ENCODE measurements at places on chromosomes 1 and 21. TPM values are rescaled to one million over a fixed set of nuclear protein-coding genes. Genes with fewer than 3 reads are reported as not detected.
A peak's percentile ranks its signal among the peaks of the same experiment; 100 is the strongest.

DNA sequence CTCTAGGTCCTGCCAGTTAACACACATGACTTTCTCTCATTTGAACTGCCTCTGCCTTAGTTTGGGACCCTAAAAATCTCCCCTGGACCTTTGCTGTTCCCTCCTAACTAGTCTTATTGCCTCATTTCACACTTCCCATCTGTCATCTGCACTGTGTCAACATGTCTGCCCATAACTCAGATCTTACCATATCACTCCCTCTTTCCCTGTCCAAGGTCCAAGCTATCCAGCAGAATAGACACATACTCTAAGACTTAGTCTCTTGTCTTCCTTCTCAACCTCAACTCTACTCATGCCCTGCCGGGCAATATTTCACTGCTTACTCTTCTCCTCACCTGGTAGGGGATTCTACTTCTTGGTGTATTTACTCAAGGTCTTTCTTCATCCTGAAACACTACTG, 79.5 kb upstream of the DAB1 start:
- H3K4me3 ChIP-seq: no peak overlapping the region
- H3K36me3 ChIP-seq: no peaks in the 10 kb centered on the region
- no peaks in the 10 kb centered on the region for H3K27me3 ChIP-seq
- no peaks in the 10 kb centered on the region for H3K4me1 ChIP-seq
- no peak overlapping the region for H3K27ac ChIP-seq

DNA sequence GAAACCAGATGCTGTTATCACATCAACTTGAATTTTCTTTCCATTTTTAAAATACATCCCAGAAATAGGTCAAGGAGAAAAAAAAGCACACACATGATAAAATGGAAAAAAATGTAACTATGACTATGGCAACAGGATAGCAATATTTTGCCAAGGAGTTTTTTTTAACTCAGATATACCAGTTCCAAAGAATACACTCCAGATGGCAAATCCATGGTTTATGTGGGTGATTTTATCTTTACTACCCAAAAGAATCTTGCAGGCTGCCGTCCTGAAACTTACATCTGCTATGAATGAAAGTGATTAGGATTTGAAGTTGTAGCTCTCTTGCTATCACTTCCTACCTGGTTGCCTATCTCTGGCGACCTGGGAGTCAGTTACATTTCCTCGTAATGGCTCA, 91.0 kb upstream of the PLPPR4 start:
- no peaks in the 10 kb centered on the region for H3K4me1 ChIP-seq
- H3K36me3 ChIP-seq: no peaks in the 10 kb centered on the region
- peaks cover 14% of the 10 kb centered on the region for H3K27me3 ChIP-seq
- H3K27ac ChIP-seq: no peak overlapping the region

Gene SLC30A10
- not detected for total RNA-seq

- no peak for DNase-seq
- no peak overlapping the region for H3K4me3 ChIP-seq
- H3K36me3 ChIP-seq: no peaks in the 10 kb centered on the region
- peaks cover 10% of the 10 kb centered on the region for H3K4me1 ChIP-seq
Measured at GRCh38 chr1:208247696-208248095, 3.5 kb upstream of the PLXNA2 start.

Gene CNIH3
- 2.2 TPM for total RNA-seq

GRCh38 chr1:12549460-12550349, 68.3 kb downstream of the DHRS3 start:
- no peak overlapping the region for H3K4me3 ChIP-seq
- H3K27me3 ChIP-seq: no peaks in the 10 kb centered on the region
- H3K36me3 ChIP-seq: no peaks in the 10 kb centered on the region
- peaks cover 6% of the 10 kb centered on the region for H3K4me1 ChIP-seq
- H3K27ac ChIP-seq: no peak overlapping the region

DNA sequence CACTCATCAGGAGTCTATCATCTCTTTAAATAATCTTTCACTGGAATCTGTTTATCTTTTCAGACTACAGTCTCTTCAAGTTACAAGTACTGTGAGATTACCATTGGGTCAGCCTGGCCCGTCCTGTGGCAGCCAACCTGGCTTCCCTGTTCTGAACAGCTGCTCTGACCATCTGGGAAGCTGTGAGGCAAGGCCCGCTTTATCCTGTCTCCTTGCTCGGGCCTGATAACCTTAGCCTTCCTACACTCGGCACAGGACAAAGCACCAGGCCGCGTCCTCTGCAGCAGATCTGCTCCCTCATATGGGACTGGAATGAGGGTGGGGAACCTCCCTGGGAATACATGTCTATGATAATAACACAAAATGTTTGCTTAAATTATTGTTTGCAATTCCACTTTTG, 113.3 kb downstream of the PTPN14 start:
- H3K36me3 ChIP-seq: peaks cover 2% of the 10 kb centered on the region
- peaks cover 36% of the 10 kb centered on the region for H3K4me1 ChIP-seq
- peaks cover 7% of the 10 kb centered on the region for H3K27me3 ChIP-seq

Gene FGR
- 4.7 TPM for total RNA-seq

DNA sequence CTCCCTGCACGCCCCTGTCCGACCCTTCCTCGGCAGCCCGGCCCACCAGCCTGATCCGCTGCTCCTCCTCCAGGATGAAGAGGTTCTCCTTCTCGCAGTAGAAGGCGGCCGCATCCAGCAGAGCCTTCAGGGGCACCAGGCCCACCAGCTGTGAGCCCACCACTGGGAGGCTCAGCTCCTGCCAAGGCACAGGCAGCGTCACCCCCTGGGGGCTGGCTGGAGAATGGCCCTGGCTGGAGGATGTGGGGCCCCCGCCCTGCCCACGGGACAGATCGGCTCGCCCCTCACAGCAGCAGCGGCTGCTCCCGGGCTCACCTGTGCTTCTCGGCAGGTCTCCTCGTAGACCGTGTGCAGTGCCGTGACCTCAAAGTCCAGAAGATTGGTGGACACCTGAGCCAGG, 5.3 kb downstream of the FTCD start:
- peak; percentile 20 for DNase-seq
- no peaks in the 10 kb centered on the region for H3K4me1 ChIP-seq
- no peaks in the 10 kb centered on the region for H3K27me3 ChIP-seq
- H3K27ac ChIP-seq: no peak overlapping the region
- no peak overlapping the region for H3K4me3 ChIP-seq
- no peaks in the 10 kb centered on the region for H3K36me3 ChIP-seq

DNA sequence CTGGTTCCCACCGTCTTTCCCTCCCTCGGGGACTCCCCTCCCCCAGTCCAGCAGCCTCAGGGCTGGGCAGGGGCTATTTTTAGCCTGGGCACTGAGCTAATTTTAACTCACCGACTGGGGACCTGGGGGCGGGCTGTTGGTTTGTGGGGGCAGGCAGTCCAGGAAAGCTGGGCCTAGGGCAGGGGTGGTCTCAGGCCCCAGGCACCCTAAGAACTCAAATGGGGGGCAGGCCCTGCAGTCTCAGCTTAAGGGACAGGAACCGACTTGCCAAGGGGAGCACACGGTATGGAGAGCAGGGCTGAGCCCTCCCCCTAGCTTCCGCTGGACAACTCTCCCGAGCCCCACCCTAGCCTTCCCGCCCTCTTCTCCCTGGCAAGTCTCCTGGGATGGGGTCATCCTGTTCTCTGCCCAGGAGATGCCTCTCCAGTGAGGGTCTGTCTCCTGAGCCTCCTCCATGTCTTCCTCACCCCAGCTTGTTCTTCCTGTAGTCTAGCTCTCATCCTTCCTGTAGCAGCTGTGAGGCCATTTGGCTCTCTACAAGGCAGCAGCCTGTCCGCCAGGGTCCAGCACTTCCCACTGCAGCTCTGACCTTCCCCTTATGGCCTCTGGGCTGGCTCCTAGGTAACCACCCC, 10.1 kb downstream of the MEF2D start:
- H3K36me3 ChIP-seq: peaks cover 14% of the 10 kb centered on the region
- no peak for DNase-seq

Gene SYT11
- total RNA-seq: 13.6 TPM

- H3K36me3 ChIP-seq: no peaks in the 10 kb centered on the region
- peaks cover 2% of the 10 kb centered on the region for H3K27me3 ChIP-seq
- no peak overlapping the region for H3K4me3 ChIP-seq
- DNase-seq: no peak
Measured at GRCh38 chr1:208681878-208682663, 437.9 kb upstream of the PLXNA2 start.

DNA sequence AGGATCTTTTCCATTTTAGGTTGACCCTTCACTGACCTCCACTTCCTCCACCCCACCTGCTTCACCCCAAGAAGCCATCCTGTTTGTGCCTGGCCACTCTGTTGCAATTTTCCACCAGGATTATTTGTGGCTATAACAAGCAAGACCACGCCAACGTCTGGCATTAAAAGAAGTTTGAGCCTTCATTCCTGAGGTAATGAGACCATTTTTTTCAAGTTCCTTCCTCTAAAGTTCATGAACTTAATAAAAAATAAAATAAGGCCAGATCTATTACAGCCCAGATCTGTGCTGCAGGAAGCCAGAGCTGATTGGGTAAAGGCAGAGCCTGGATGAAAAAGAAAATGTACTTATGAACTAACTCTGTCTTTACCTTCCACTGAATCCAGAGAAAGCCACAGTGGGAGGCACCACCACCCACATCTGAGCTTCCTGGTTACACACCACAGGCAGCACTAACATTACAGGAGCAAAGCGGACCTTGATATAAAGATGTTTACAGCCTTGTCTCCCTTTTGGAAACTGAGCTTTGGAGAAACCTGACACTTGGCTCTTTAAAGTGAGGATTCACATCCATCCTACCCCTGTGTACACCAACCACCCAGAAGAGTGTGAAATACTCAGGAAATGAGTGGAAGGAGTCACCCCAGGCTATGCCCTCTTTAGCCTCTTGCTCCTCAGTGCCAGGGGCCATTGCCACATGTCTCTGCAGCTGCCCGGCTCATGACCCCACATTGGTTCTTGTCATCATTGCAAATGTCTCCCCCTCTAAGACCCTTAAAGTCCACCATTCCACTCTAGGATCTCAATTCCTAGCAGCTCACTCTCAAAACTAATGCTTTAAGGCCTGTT, 293.6 kb downstream of the PLPP3 start:
- DNase-seq: no peak
- no peak overlapping the region for H3K27ac ChIP-seq
- no peaks in the 10 kb centered on the region for H3K36me3 ChIP-seq
- no peaks in the 10 kb centered on the region for H3K27me3 ChIP-seq
- H3K4me1 ChIP-seq: no peaks in the 10 kb centered on the region

DNA sequence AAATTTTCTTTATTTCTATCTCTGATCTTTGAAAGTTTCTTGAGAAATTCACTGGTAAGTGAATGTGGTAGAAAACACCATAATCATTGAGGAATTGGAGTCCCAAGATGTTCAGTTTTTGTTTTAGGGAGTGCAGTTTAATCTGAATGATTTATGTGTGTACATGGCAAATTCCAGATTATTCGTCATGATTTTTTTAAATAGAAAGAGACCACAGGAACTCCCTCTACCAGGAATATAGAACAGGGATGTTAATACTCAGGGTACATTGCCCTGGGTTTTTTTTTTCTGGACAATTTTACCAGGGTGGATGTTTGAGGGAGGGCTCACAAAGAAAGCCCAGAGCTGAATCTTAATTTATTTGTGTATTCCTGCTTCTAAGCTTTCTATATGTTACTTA, 109.0 kb downstream of the VPS13D start:
- H3K27ac ChIP-seq: no peak overlapping the region
- no peak for DNase-seq
- H3K27me3 ChIP-seq: no peaks in the 10 kb centered on the region

GRCh38 chr1:26826261-26827105, at the start of gene ZDHHC18:
Gene ZDHHC18 (plus strand): TSS chr1:26826688. CDS start chr1:26826805, 117 bp downstream.
- peaks cover 19% of the 10 kb centered on the region for H3K36me3 ChIP-seq
- no peaks in the 10 kb centered on the region for H3K27me3 ChIP-seq
- H3K4me1 ChIP-seq: peaks cover 49% of the 10 kb centered on the region
- peak within 1 kb of the TSS; percentile 97 for H3K27ac ChIP-seq
- peak within 1 kb of the TSS; percentile 98 for H3K4me3 ChIP-seq

- no peaks in the 10 kb centered on the region for H3K36me3 ChIP-seq
- no peak for DNase-seq
- H3K4me3 ChIP-seq: no peak overlapping the region
- H3K27me3 ChIP-seq: no peaks in the 10 kb centered on the region
Measured at GRCh38 chr1:44261962-44262361, 48.7 kb downstream of the DMAP1 start.

DNA sequence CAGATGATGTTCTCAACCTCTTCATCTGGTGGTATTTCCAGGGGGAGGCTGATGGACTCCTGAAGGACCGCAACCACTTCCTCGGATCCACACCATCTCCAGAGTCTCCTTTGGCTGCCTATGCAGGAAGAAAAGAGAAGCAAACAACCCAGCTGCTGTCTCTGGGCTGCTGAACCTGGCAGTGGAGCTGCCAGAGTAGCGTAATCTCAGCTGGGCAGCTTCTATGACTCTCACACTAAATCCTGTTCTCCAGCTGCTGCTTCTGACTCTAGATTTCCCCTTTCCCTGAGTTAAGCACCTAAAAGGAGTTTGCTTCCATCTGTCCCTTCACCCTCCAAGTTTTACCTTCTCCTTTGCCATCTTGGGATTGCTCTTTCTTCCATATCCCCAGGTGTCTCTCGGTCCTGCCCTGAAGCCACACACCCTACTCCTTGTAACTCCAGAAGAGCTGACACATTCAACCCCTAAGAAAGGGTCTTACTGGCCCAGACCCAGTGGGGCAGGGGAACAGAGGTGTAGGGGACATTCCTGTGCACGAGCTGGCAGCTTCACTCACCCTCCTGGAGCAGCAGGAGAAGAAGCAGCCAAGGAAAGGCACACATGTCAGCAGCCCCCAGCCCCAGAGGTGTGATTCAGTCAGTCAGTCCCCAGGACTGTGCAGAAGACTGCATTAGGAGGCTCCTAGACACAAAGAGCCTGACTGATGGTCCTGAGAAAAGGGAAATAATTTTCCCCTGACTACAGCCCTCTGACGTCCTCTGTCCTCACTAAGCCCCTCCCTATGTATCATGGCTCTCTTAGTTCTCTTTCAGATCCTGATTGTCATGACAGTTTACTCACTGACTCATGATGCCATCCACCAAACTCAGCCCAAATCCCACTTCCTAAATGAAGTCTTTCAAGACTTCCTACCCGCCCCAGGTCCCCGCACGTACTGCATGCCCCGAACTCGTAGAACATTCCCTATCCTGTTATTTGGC, at the start of gene SLAMF9:
Gene SLAMF9 (minus strand): TSS at position 702 of the 980 bp plus-strand sequence. CDS start 100 bp downstream, at position 602.
- DNase-seq: no peak
- peaks cover 30% of the 10 kb centered on the region for H3K27me3 ChIP-seq
- H3K4me3 ChIP-seq: no peak within 1 kb of the TSS
- H3K36me3 ChIP-seq: no peaks in the 10 kb centered on the region
- peaks cover 3% of the 10 kb centered on the region for H3K4me1 ChIP-seq
- no peak within 1 kb of the TSS for H3K27ac ChIP-seq

Data from activated naive CD8-positive, alpha-beta T cell treated with anti-CD3 and anti-CD28 coated beads, Interleukin-2, amount 10 ng/mL, durations not matched to agents 7 days and 5 days (primary cell).